CD4-positive, alpha-beta memory T cell (primary cell): ENCODE measurements at places on chromosomes 1 and 21. TPM values are rescaled to one million over a fixed set of nuclear protein-coding genes. Genes with fewer than 3 reads are reported as not detected.

Gene UBE2U
- not detected for total RNA-seq

Gene EPHA10
- 0.36 TPM for total RNA-seq

Gene HES2
- not detected for total RNA-seq

Gene C1orf94
- total RNA-seq, result not detected

Gene PRAMEF14
- not detected for total RNA-seq

Gene SMCP
- not detected for total RNA-seq

Gene PAPPA2
- not detected for total RNA-seq

Gene LRRC71
- not detected for total RNA-seq

Gene CHI3L1
- 5.2 TPM for total RNA-seq

Gene FOXD3
- not detected for total RNA-seq

Gene KCND3
- not detected for total RNA-seq

Gene HHAT
- 6.8 TPM for total RNA-seq

Gene GPR153
- total RNA-seq, result 0.33 TPM

Gene RAB7B
- total RNA-seq, result 0.78 TPM

Gene LENEP
- 3.1 TPM for total RNA-seq

Gene MAP1LC3C
- not detected for total RNA-seq

Gene S100A12
- total RNA-seq, result not detected

Gene TLR5
- 7.1 TPM for total RNA-seq

Gene TEKT2
- not detected for total RNA-seq

Gene MYOC
- total RNA-seq, result not detected

Gene CXADR
- 1.4 TPM for total RNA-seq

Gene MEGF6
- 167 TPM for total RNA-seq

Gene ENAH
- not detected for total RNA-seq

Gene PIGK
- 28.2 TPM for total RNA-seq

Gene FAM72C
- total RNA-seq, result 0.33 TPM

Gene ADGRL2
- not detected for total RNA-seq

Gene RNF186
- not detected for total RNA-seq

Gene FAM78B
- 0.32 TPM for total RNA-seq

Gene FLVCR1
- total RNA-seq, result 12.7 TPM

Gene PI4KB
- total RNA-seq, result 87.2 TPM

Gene RIPPLY3
- total RNA-seq, result not detected

Gene SUCO
- total RNA-seq, result 74.4 TPM

Gene KIF2C
- 1.4 TPM for total RNA-seq

Gene TNFSF4
- 3.9 TPM for total RNA-seq

Gene LAMC1
- total RNA-seq, result 0.50 TPM

Gene CR1L
- 0.19 TPM for total RNA-seq

Gene CACNA1E
- not detected for total RNA-seq

Gene SH2D1B
- not detected for total RNA-seq

Gene LRRN2
- not detected for total RNA-seq

Gene F3
- total RNA-seq, result 0.44 TPM

Gene RPTN
- not detected for total RNA-seq

Gene MAEL
- total RNA-seq, result not detected

Gene HSPB7
- total RNA-seq, result not detected

Gene TMEM200B
- not detected for total RNA-seq

Gene CHAF1B
- total RNA-seq, result 1.6 TPM

Gene CFAP45
- total RNA-seq, result not detected

Gene FCRLB
- total RNA-seq, result 1.5 TPM
